ENCODE measurements at places on chromosomes 4 and X.

GRCh38 chr4:61590881-61591280 lies 390.8 kb downstream of the ADGRL3 start:
- no peak for DNase-seq

- DNase-seq, result no peak
Measured at GRCh38 chr4:124203613-124204238, 508.8 kb downstream of the ANKRD50 start.

DNA sequence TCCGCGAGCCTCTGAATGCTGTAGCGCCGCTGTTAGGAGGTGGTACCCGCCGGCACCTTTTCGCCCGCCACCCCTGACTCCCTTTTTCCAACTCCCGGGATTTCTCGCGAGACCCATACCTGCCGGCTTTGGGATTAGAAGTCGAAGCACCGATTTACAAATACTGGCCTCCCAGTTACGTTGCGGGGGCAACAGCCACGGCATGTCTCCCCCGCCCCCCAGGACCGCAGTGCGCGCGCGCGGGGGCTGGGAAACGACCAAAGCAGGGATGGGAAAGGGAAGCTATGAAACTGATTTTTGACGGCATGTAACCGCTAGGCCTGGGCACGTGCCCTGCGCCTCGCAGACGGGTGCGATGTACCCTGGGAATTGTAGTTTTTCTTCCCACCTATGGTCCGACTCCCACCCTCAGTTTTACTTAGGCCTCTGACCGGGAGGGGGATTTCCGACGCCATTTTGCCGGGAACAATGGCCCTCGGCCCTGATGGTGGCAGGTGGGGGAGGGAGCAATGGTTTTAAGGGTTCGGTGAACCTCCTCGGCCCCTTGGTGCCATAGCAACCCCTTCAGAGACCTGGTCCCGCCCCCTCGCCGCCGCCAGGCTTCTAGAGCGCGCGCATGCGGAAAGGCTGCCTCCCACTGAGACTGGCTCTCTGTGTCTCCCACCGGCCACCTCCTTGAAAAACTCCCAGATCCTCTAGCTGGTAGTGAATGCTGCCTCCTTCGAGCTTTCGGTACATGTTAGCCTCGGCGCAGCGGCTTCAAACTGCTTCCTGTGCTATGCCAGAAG lies 772 bp upstream of the WNK3 start:
- peak; percentile 20 for DNase-seq

DNA sequence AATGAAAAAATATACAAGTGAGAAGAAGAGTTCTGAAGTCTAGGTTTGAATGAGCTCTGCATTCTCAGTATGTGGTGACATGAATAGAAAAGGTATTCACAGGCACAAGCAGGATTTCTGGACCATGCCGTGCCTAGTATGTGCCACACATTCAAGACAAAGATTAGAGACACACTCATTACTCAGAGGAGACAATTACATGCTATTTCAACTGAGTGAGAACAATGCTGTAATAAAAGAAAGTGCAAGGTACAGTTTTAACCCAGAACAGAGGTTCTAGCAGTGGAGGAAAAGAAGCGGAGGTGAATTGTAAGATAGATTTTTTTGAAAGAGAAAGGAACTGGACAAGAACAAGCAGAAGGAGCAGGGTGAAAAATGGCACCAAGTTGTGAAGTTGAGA lies 121.0 kb upstream of the RASGEF1B start:
- DNase-seq, result no peak

GRCh38 chr4:13528821-13529127 lies 15.5 kb downstream of the NKX3-2 start:
- no peak for DNase-seq

DNA sequence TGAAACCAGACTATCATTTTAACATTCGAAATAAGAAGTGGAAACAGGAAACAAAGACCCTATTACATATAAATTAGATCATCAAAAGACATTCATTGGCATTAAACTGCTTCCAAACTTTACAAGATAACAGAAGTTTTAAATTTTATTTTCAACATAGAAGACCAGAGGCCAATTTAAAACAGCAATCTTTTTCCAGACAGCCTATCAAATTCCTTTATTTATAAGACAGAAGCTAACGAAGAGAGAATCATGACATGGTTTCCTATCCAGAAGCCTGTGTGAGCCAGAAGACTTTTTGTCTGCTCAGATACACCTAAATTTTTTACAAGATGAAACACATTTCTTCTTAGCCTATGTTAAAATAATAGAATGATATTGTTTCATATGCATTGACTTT lies 291.9 kb downstream of the PPP3CA start:
- no peak for DNase-seq

DNA sequence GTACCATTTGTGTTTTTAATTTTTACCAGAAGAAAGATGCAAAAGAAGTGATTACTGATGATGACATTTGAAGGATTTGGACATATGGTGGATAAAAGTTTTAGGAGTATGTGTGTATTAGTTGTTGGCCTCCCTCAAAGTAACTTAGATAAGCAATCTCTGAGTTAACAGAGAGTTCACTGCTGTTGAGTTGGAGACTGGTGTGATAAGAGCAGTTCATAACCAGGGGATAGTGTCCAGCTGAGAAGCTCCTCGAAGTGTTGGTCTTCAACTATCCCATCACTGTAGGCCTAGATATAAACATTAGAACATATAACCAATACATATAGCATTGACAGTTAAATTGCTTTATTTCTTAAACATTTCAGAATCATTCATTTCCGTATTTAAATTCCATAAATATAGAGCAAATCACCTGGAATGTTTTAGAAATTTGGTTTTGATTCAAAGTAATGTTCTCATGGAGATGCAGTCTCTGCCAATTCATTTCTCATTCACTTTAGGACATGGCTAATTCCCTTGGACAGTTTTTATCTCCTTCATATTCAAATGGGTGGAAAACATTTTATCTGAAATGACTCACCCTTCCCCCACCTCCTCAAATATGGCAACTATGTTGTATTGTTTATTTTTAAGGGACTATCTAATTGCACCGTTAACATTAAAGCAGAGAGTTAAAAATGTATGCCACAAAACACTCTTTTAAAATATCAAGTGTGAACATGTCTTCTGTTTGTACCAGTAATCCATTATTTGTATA lies 136.8 kb upstream of the SLC4A4 start:
- DNase-seq, result no peak

- no peak for DNase-seq
Measured at GRCh38 chrX:10698318-10698640, 77.9 kb upstream of the MID1 start.
